LHCN-M2 (cell line): ENCODE measurements at places on chromosomes 6 and 20.

DNA sequence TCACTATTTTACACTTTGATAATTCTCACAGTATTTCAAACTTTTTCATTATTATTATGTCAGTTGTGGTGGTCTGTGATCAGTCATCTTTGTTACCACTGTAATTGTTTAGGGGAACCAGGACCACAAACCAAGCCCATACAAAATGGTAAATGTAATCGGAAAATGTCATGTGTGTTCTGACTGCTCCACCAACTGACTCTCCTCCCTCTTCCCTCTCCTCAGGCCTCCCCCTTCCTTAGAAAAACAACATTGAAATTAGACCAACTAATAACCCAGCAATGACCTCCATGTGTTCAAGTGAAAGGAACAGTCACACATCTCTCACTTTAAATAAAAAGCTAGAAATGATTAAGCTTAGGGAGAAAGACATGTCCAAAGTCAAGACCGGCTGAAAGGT lies 63.8 kb downstream of the GMDS start:
- no peak for DNase-seq

GRCh38 chr6:118746145-118746824 lies 94.9 kb upstream of the CEP85L start:
- DNase-seq: peak; percentile 51

DNA sequence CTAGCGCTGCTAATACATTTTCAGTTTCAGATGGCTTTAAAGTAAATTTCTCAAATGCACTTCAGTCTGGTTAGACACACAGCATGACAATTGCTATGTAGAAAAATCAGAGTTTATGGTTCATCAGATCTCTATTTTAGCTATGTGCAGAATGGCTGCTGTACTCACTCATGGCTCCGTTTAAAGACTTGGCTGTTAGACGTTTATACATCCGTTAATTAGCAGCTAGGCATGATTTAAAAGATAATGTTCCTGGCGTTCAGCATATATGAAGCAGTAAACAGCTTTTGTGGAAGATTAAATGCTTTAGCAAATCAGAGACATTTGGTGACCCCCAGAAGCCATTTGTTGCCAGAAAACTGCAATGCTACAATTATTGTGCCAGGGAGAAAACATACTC lies 350.0 kb upstream of the MANEA start:
- DNase-seq: no peak

DNA sequence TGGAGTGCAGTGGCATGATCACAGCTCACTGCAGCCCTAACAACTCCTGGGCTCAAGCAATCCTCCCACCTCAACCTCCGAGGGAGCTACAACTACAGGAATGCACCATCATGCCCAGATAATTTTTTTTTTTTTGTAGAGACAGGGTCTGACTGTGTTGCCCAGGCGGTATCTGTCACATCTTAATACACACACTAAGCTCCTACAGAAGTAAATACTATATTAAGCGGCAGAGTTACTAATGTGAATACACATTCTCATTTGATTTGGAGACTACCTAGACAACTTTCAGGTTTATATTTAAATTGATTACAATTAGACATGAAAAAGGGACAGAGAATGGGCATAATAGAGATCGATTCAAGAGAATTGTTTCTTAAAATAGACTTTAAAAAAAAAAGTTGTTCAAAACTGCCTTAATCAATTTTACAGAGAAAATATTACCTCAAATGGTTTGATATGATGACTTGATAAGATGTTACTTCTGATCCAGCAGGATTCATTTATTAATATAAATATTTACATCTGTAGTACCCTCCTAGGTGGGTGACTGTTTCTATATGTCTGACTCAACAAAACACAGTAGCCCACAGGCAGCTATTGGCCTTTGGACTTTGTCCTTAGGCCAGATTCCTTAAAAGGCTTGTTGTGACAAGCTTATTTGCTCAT lies 7.1 kb upstream of the LOC128125822 start:
- no peak for DNase-seq

DNA sequence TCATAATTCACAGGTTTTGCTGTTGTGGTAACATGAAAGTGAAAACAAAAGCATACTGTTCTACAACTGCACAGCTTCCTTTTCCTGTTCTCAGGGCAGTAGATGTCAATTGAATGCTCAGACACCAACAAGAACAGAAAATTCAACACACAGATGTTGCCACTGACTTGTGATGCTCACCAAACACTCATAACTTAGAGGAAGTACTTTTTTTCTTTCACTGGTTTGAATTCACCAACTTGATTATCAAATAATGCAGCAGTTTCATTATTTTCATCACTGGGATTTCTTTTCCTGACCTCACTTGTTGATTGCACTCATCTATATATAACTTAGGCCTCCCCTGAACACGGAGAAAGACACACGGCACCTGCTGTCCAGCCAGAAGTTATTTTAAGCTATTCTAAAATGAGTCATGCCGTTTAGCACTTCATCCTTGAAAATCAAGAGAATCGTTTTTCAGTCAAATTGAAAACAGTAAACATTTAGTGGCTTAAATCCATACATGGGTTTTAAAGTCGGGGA lies 949 bp downstream of the TXLNB start:
- peak; percentile 84 for DNase-seq

DNA sequence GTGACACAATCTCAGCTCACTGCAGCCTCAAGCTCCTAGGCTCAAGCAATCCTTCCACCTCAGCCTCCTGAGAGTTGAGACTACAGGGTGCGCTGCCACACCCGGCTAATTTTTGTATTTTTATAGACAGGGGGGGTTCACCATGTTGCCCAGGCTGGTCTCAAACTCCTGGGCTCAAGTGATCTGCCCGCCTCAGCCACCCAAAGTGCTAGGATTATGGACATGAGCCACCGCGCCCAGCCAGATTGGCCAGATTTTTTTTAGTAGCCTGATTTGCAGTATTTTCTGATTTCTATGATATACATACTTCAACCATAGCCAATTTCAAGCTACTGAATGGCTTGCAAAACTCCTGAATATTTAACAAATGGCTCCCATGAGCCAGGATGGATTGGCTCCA lies 21.4 kb upstream of the DLGAP4 start:
- no peak for DNase-seq
